ENCODE measurements at places on chromosomes 1 and 21.

DNA sequence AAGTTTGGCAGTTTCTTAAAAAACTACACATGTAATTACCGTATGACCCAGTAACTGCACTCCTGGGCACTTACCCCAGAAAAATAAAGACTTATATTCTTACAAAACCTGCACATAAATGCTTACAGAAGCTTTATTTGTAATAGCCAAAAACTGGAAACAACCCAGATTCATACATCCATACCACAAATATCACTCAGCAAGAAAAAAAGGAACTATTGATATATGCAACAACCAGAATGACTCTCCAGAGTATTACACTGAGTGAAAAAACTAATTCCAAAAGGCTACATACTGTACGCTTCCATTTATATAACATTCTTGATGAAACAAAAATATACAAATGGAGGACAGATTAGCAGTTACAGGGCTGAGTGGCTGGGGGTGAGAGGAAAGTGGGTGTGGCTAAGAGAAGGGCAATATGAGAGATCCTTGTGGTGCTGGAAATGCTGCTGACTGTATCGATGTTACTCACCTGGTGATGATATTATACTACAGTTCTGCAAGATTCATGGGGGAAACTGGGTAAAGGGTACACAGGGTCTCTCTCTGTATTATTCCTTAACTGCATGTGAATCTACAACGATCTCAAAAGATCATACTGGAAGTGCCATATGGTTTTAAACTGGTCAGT lies 96.0 kb upstream of the GNG4 start:
- DNase-seq = no peak
- no peak overlapping the region for H3K4me3 ChIP-seq
- no peak overlapping the region for H3K27ac ChIP-seq
- H3K36me3 ChIP-seq = peaks cover 90% of the 10 kb centered on the region

- H3K27me3 ChIP-seq = no peaks in the 10 kb centered on the region
- no peak for DNase-seq
- H3K4me1 ChIP-seq = no peaks in the 10 kb centered on the region
- H3K36me3 ChIP-seq = no peaks in the 10 kb centered on the region
- H3K4me3 ChIP-seq = no peak overlapping the region
- H3K27ac ChIP-seq = no peak overlapping the region
Observed at GRCh38 chr1:78408810-78409209, 82.0 kb upstream of the PTGFR start.

DNA sequence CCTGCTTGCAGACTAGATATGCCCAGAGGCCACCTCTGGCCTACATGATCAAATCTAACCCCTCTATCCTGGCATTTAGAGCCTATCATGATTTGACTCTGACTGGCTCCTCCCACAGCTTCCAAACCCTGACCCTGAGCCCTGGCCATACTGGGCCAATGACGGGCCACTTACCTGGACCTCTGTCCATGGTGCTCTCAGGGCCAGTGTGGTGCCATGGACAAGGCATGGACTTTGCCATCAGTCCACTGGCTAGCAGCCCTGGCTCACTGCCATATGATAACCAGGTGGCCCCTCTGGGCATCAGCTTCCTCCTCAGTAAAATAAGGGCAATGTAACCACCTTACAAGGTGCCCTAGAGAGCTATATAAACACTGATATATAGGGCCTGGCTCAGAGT lies 713.4 kb downstream of the PTPRU start:
- H3K4me1 ChIP-seq = no peaks in the 10 kb centered on the region
- no peaks in the 10 kb centered on the region for H3K27me3 ChIP-seq
- H3K36me3 ChIP-seq = no peaks in the 10 kb centered on the region
- no peak overlapping the region for H3K27ac ChIP-seq
- H3K4me3 ChIP-seq = no peak overlapping the region
- DNase-seq = no peak

GRCh38 chr1:237867380-237867888 lies 23.3 kb downstream of the ZP4 start:
- no peak overlapping the region for H3K27ac ChIP-seq
- no peak for DNase-seq
- H3K4me3 ChIP-seq = no peak overlapping the region
- H3K4me1 ChIP-seq = no peaks in the 10 kb centered on the region
- no peaks in the 10 kb centered on the region for H3K27me3 ChIP-seq
- H3K36me3 ChIP-seq = no peaks in the 10 kb centered on the region

GRCh38 chr1:58466630-58467241 lies 79.8 kb downstream of the OMA1 start:
- peaks cover 3% of the 10 kb centered on the region for H3K36me3 ChIP-seq
- H3K4me1 ChIP-seq = no peaks in the 10 kb centered on the region
- H3K27ac ChIP-seq = no peak overlapping the region
- H3K4me3 ChIP-seq = no peak overlapping the region

DNA sequence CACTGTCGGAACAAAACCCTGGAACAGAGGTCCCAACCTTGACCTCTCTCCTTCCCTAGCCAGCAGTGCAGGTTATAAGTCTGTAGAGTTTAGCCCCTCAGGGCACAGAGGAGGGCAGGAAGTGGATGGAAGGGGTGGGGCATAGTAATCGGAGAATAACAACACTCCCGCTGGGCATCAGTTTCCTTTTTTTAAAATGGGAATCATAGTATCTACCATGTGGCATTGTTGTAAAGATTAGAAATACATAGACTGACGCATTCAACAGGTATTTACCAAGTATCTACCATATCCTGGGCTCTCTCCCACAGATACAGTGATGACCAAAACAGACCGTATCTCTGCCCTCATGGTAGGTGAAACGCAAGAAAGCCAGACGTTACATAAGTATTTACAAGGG lies 24.9 kb upstream of the ATF3 start:
- peaks cover 11% of the 10 kb centered on the region for H3K27me3 ChIP-seq
- H3K4me1 ChIP-seq = no peaks in the 10 kb centered on the region
- no peaks in the 10 kb centered on the region for H3K36me3 ChIP-seq
- H3K4me3 ChIP-seq = no peak overlapping the region
- DNase-seq = no peak

GRCh38 chr1:240946926-240947325 lies 335.0 kb upstream of the GREM2 start:
- no peak overlapping the region for H3K4me3 ChIP-seq
- H3K36me3 ChIP-seq = no peaks in the 10 kb centered on the region
- no peak overlapping the region for H3K27ac ChIP-seq
- H3K4me1 ChIP-seq = no peaks in the 10 kb centered on the region

DNA sequence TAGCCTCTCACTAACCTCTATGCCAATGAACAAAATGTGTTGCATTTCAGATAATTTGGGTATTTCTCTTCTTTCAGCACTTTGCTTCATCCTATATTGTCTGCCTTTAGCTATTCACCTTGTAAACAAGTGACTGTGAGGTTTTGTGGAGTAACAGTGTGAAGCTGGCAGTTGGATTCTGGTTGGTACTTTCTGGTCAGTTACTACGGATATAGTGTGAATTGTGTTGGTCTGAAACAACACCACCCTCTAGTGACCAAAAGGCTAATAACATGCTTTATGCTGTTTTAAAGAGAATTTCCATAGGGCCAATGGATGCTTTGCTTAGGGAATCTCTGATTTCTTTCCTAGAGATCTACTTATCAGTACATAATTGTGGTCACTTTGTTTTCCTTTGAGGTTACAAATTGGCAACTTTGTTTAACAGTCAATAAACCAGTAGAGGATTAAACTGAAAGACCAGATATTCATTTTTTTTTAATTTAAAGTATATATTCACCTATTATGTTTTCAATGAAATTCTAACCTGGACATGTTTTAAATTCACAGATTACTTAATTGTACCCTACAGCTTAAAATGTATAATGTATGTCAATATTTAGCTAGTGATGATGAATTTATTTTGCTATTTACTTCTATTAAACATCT lies 2.5 kb upstream of the PTGER3 start:
- peaks cover 17% of the 10 kb centered on the region for H3K4me1 ChIP-seq
- no peak overlapping the region for H3K27ac ChIP-seq
- peaks cover 28% of the 10 kb centered on the region for H3K27me3 ChIP-seq
- H3K4me3 ChIP-seq = no peak overlapping the region
- no peaks in the 10 kb centered on the region for H3K36me3 ChIP-seq

- H3K27ac ChIP-seq = no peak overlapping the region
- no peaks in the 10 kb centered on the region for H3K27me3 ChIP-seq
- no peak overlapping the region for H3K4me3 ChIP-seq
- H3K36me3 ChIP-seq = no peaks in the 10 kb centered on the region
Observed at GRCh38 chr1:71695821-71696220, 586.5 kb downstream of the NEGR1 start.

DNA sequence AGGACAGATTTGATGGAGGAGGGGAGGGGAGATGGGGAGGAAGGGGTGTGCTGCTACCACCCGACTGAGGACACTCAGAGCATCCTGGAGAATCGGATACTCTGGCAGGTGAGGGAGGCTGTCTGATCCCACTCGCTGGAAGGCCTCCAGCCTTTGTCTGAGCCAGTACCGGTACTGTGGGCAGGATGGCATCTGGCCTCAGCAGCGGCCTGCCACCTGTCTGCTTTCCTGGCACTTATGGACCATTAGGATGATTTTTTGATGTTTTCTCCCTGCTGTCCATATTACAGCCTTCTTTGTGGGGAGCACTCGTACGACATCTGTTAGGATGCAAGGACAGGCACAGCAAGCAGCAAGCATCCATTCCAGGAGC lies 11.5 kb downstream of the ATP2B4 start:
- peaks cover 36% of the 10 kb centered on the region for H3K4me1 ChIP-seq
- no peak overlapping the region for H3K4me3 ChIP-seq
- no peak for DNase-seq
- no peaks in the 10 kb centered on the region for H3K36me3 ChIP-seq

- H3K27me3 ChIP-seq = no peaks in the 10 kb centered on the region
- no peak for DNase-seq
- no peak overlapping the region for H3K27ac ChIP-seq
- H3K36me3 ChIP-seq = no peaks in the 10 kb centered on the region
- no peak overlapping the region for H3K4me3 ChIP-seq
Observed at GRCh38 chr1:193293726-193294125, 107.3 kb upstream of the B3GALT2 start.

DNA sequence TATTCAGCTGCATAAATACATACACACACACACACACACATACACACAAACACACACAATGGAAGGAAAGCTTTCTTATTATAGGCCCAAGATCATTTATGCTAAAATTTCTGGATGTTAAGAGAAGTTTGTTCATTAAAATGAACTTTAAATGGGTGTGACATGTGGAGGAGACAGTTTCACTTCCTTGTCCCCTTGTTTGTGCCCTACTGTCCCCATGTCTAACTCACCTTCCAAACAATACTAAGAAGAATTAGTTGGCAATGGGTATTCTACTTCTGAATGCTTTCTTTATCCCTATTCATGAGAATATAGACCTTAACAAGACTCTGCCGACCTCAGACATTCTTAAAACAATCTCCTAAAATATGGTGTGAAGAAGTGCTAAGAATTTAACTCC lies 63.5 kb upstream of the NRIP1 start:
- H3K27ac ChIP-seq = no peak overlapping the region
- no peak overlapping the region for H3K4me3 ChIP-seq
- H3K27me3 ChIP-seq = no peaks in the 10 kb centered on the region
- H3K36me3 ChIP-seq = no peaks in the 10 kb centered on the region

- no peaks in the 10 kb centered on the region for H3K27me3 ChIP-seq
- no peak overlapping the region for H3K27ac ChIP-seq
- no peak overlapping the region for H3K4me3 ChIP-seq
- no peaks in the 10 kb centered on the region for H3K36me3 ChIP-seq
- no peaks in the 10 kb centered on the region for H3K4me1 ChIP-seq
Observed at GRCh38 chr1:111249960-111250359, 22.4 kb downstream of the CHI3L2 start.

- no peaks in the 10 kb centered on the region for H3K36me3 ChIP-seq
- H3K4me1 ChIP-seq = no peaks in the 10 kb centered on the region
- no peak for DNase-seq
- no peak overlapping the region for H3K27ac ChIP-seq
Observed at GRCh38 chr21:22889445-22889844, 1891.2 kb downstream of the NCAM2 start.

DNA sequence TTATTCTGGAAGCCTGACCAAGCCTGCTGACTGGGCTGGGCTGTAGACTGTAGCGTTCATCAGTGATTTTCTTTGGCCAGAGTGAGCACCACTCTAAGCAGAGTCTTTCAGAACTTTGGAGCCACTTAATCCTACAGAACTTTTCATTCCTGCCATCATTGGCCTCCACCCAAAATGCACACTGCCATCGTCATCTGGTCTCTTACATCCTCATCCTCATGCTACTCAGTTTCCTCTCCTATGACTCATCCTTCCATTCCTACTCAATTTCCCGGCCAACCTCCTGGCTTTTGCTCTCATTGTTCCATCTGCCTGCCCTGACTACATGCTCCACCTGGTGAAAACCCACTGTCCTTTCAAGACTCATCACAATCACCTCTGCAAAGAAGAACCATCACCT lies 233.8 kb upstream of the USP25 start:
- H3K4me1 ChIP-seq = no peaks in the 10 kb centered on the region
- H3K27ac ChIP-seq = no peak overlapping the region
- no peak overlapping the region for H3K4me3 ChIP-seq

- no peaks in the 10 kb centered on the region for H3K27me3 ChIP-seq
- no peak overlapping the region for H3K27ac ChIP-seq
- H3K4me1 ChIP-seq = no peaks in the 10 kb centered on the region
- no peak overlapping the region for H3K4me3 ChIP-seq
- no peaks in the 10 kb centered on the region for H3K36me3 ChIP-seq
- DNase-seq = no peak
Observed at GRCh38 chr1:192966073-192966472, 93.1 kb downstream of the UCHL5 start.

GRCh38 chr1:111509997-111510375 lies 6.6 kb upstream of the ADORA3 start:
- no peak overlapping the region for H3K4me3 ChIP-seq
- peaks cover 48% of the 10 kb centered on the region for H3K4me1 ChIP-seq
- no peaks in the 10 kb centered on the region for H3K27me3 ChIP-seq

DNA sequence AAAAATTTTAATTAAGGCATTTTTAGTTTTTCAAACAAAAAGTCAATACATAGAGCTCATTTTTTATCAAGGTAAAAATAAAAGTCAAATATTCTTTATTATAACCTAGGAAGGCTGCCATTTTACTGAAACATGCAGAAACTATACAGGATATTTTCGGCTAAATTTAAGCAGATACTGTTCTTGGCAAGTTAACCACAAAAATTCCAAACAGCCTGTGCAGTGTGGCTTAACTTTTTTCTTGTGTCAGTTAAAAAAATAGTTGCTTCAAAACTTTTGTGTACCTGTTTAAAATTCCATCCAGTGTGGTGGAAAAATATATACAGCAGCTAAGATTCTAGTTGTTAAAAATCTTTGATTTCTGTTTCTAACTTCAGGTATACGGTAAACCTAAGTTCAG lies 135.0 kb downstream of the ATP5PO start:
- no peaks in the 10 kb centered on the region for H3K27me3 ChIP-seq
- no peaks in the 10 kb centered on the region for H3K4me1 ChIP-seq
- H3K4me3 ChIP-seq = no peak overlapping the region
- H3K27ac ChIP-seq = no peak overlapping the region
- peaks cover 13% of the 10 kb centered on the region for H3K36me3 ChIP-seq

GRCh38 chr1:51690285-51690961 lies 73.5 kb downstream of the OSBPL9 start:
- H3K4me1 ChIP-seq = peaks cover 28% of the 10 kb centered on the region
- DNase-seq = no peak
- no peaks in the 10 kb centered on the region for H3K27me3 ChIP-seq
- no peaks in the 10 kb centered on the region for H3K36me3 ChIP-seq
- H3K4me3 ChIP-seq = no peak overlapping the region
- H3K27ac ChIP-seq = no peak overlapping the region

- H3K4me3 ChIP-seq = no peak overlapping the region
- no peaks in the 10 kb centered on the region for H3K4me1 ChIP-seq
- H3K27ac ChIP-seq = no peak overlapping the region
- H3K27me3 ChIP-seq = no peaks in the 10 kb centered on the region
Observed at GRCh38 chr1:245466261-245466660, 311.5 kb downstream of the KIF26B start.

- no peak overlapping the region for H3K4me3 ChIP-seq
- DNase-seq = no peak
- H3K36me3 ChIP-seq = no peaks in the 10 kb centered on the region
Observed at GRCh38 chr1:112063781-112064728, 74.6 kb upstream of the KCND3 start.

All from upper lobe of right lung (tissue), 1 donor.